ENCODE measurements at places on chromosomes 11 and 22.
A peak's percentile ranks its signal among the peaks of the same experiment; 100 is the strongest.

- no peak for DNase-seq
Measured at GRCh38 chr22:38236786-38237185, 35.0 kb downstream of the MAFF start.

GRCh38 chr22:26665813-26666231 lies 8.4 kb downstream of the MIAT start:
- no peak for DNase-seq

DNA sequence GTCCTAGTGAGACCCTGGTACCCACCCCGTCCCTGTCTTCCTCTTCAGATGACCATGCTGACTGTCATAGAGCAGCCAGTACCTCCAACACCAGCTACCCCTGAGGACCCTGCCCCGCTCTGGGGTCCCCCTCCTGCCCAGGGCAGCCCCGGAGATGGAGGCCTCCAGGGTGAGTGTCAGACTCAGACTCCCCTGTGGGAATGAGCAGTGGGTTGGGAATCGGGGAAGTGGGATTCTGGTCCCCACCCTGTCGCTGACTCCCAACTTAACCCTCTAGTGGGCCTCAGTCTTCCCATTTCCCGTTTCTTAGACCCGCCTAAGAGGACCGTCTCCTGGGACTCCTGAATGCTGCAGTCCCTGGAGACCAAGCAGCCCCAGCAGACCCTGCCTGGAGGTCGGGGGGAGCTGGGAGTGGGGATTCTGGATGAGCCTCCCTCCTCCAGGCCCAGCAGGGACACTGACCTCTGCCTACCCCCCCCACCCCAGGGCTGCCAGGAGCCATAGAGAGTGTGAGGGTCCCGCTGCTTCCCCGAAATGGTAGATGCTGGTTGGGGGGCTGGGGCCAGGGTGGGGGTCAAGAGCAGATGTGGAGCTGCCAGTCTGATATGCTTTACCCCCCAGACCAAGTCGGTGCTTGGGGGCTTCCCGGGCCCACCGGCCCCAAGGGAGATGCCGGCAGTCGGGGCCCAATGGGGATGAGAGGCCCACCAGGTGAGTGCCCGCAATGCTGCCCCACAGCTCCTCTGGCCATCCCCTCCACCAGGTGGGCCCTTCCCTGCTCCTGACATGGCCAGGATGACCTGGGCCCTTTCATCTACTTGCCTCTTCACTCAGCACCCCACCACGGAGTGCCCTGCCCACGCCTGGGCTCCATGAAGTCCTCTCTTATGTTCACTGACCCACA lies 25.5 kb downstream of the EMID1 start:
- no peak for DNase-seq

GRCh38 chr22:45692549-45692948 lies 20.9 kb downstream of the ATXN10 start:
- DNase-seq: no peak

DNA sequence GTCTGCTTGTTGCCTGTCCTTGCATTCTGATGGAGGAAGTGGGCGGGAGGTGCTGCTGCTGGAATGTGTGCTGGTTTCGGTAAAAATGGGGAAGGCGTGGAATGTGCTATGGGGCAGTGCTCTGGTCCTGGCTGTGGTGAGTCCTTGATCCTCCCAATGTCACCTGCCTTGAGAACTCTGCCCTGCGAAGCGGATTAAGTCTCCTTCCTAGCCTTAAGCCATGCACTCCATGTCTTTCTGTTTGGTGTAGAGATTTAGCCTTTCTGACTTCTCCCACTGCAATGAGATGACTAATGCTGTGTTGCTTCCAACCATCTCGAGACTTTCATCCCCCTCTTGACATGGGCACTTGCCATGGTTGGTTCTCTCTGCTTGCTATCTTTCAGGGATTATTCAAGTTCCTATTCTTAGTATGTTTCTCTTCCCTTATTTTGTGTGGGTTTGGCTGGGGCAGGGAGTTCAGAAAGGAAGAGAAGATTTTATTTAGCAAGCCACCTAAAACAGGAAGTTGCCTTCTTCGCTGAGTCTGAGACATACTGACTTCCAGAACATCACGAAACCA lies 687.9 kb downstream of the NTM start:
- DNase-seq: peak; percentile 61

GRCh38 chr11:61628662-61628970 lies 47.7 kb upstream of the SYT7 start:
- no peak for DNase-seq

- DNase-seq: no peak
Measured at GRCh38 chr11:129733384-129733783, 82.3 kb upstream of the TMEM45B start.

GRCh38 chr11:82832983-82833382 lies 67.2 kb downstream of the PRCP start:
- peak; percentile 54 for DNase-seq

- no peak for DNase-seq
Measured at GRCh38 chr11:61730240-61730994, 22.0 kb upstream of the MYRF start.

DNA sequence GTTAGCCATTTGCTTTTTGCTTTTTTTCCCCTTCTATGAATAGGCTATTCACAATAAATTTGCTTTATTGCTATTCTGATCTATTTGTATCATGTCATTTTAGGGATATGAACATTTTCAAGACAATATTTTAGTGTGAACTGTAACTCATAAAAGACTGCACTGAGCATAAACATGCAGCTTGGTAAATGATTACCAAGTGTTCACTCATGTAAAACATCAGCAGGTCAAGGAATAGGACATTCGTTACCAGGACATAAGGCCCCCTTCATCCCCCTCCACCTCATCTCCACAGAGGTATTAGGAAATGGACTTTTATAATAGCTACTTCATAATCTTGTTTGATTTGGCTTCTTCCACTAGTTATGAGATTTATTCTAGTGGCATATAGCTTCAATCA lies 12.4 kb downstream of the NLRP14 start:
- no peak for DNase-seq

- no peak for DNase-seq
Measured at GRCh38 chr11:1928891-1929541, 9.5 kb downstream of the TNNT3 start.

GRCh38 chr11:108364159-108364558 lies 103.2 kb downstream of the C11orf65 start:
- DNase-seq: no peak

DNA sequence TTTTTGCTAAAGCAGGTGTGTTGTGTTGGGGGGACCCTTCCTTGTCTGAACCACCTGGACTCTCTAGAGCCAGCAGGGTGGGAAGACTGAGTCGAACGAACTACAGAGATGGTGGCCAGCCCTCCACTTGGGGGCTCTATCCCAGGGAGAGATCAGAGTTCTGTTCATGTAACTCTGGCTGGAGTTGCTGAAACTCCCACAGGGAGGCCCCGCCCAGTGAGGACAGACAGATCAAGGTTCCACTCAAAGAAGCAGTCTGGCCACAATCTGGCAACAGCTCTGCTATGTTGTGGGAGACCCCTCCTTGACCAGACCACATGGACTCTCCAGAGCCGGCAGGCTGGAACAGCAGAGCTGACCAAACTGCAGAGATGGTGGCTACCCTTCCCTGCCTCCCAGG lies 20.2 kb upstream of the OR5AK2 start:
- no peak for DNase-seq

DNA sequence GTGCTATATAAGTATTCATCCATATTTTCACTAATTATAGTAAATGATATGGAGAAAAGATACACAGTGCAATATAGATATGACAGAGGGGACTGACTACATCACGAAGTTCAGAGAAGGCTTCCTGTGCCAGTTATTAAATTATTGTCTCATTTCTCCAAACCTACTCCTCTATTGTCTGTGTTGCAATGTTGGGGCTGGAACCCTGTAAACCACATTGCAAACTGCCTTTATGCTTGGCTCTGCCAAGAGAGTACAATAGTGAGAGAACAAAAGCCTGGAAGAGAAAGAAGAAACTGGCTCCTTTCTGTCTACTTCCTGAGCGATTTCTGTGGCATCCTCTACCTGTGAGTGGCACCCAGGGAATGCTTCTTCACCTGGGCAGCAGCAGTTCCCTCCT lies 46.4 kb downstream of the ME3 start:
- DNase-seq: no peak

DNA sequence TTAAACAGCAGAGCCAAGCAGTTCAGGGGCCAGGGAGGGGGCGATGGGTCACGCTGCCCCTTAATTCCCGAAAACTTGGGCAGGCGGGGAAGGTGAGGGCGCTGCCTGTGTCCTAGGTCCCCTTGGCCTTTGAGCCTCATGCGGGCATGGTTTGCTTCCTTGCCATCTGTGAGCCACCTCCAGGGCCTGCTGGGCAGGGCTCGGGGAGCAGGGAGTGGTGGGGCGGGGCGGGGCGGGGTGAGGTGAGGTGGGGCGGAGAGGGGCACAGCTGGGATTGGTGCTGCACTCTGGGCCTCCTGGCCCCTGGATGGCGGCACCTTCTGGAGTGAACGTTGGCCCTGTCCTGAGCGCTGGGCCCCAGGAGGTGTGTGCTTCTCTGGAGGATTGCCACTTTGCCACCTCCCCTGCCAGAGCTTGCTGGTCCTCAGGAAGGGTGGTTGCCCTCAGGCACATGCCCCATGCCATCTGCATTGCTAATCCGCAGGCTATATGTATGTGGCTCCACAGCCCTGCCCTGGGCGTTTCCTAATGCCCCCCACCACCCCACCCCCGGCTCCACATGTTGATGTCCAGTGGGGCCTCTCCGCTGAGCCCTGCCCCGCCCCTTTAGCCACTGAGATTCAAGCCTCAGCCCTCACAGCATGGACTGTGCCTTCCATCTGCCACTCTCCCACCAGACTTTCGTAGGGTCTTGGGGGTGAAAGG lies 352.5 kb downstream of the TBC1D22A start:
- DNase-seq: no peak

DNA sequence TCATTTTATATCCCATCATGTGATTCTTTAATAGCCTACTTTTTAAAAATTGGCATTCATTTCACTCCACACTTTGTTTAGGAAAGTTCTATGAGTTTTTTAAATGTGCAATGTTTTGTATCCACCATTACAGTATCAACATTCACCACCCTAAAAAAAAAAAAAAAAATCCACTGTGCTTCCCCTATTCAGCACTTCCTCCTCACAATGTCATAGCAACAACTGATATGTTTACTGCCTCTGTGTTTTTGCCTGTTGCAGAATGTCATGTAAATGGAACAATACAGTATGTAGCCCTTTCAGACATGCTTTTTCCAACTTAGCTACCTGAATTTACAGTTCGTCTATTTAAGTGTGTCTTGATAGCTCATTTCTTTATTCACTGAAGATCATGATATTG lies 754.2 kb downstream of the FAM181B start:
- DNase-seq: peak; percentile 52

DNA sequence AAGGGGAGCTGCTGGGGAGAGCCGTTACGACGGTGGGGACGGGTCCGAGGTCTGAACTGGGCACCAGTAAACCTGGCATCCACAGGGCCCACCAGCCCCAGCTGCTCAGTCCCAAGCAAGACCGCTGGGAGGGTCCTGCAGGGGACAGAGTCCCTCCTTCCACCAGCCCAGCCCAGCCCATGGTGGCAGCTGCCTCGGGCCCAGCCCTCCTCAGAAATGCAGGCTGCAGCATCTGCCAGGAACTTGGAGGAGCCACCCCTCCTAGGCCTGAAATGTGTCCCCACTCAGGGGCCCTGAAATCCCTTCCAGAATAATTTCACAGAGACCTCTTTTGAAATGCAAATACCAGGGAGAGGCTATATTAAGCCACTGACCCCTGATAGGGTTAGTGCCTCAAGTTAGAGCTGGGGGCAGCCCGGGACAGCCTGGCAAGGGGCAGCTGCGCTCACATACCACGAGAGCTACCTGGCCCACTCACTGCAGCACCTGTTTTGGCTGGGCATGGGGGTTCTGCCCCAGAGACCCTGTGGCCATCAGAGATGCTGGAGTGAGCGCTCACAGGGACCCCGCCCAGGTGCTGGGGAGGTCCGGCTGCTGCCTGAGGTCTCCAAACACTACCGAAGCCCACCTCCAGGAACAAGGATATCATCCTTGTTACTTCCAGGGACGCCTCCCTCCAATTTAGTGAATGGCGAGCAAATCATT lies 53.1 kb downstream of the CELSR1 start:
- no peak for DNase-seq

GRCh38 chr11:1352696-1353382 lies 36.9 kb upstream of the BRSK2 start:
- DNase-seq: no peak

GRCh38 chr22:42443240-42444076 lies 11.3 kb upstream of the NFAM1 start:
- no peak for DNase-seq

GRCh38 chr11:83424376-83425136 lies 138.4 kb upstream of the CCDC90B start:
- no peak for DNase-seq

DNA sequence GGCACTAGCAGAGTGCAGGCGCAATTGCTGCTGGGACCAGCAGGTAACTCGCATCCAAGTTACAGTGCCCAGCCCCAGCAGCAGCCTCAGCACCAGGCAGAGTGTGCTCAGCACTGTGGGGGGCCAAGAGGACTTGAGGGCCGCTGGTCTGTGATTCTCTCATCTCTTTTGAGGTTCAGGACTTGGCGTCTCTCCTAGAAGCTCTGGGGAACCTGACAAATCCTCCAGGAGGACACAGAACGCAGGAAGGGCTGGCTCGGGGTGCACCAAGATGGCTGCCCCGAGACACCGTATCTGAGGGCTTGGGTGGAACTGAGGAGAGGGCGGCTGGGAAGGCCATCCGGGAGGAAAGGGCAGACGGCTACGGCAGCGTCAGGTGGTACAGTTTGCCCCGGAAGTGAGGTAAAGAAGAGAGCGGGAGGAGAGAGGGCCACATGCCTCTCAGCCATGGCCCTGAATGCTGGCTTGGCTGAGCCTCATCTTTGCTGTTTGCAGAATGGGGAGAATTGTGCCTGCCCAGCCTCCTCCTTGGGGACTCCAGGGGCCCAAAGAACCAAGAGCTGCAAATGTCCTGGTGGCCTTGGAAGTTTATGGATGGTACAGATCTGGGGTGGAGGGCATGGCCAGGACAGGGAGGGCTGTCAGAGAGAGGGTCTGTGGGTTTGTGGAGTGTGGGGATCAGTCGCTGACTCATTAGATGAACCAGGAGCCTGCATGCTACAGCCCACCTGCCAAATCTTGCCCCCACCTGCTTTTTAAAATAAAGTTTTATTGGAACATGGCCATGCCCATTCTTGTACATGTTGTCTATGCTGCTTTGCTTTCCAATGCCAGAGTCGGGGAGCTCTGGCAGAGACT lies 78.0 kb downstream of the MYEOV start:
- DNase-seq: no peak

Measured in common myeloid progenitor, CD34-positive (primary cell).